ENCODE measurements at places on chromosomes 11 and 22.

- no peak for DNase-seq
Measured at GRCh38 chr22:17607891-17608521, 20.5 kb downstream of the ATP6V1E1 start.

- DNase-seq = no peak
Measured at GRCh38 chr11:9459667-9460321, 1.0 kb upstream of the ZNF143 start.

GRCh38 chr11:127199306-127199801, 198.8 kb upstream of the KIRREL3 start:
- no peak for DNase-seq

- DNase-seq = no peak
Measured at GRCh38 chr11:927871-928270, 2.2 kb downstream of the AP2A2 start.

DNA sequence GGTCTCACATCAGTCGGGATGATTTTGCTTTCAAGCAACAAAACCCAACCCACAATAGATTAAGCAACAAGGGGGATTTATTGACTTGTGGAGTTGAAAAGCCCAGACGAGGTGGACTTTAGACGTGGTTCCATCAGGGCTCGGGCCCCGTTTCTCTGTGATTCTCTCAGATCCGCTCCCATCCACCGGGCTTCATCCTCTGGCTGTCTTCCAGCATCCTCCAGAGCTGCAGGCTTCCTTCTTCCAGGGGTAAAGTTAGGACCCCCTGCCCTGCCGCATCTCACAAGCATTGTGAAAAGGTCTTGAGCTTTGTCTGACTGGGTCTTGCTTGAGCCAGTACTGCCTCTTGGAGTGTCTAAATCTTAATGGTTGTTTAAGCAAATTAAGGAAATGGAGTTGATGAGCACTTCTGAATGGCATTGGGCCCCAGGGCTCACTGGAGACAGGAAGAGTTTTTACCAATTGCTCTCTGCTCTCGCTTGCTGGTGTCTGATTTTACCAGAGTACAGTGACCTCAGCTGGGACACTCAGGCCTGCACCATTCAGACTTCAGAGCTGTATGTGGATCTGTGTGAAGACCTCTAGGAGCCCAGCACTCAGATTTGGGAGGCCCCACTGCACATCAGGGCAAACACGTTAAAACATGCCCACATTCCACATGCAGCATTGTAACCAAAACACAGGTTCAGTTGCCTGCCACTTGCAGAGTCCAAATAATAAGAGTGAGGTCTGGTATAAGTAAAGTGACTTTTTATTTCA, 13.5 kb upstream of the FTH1 start:
- DNase-seq = no peak

DNA sequence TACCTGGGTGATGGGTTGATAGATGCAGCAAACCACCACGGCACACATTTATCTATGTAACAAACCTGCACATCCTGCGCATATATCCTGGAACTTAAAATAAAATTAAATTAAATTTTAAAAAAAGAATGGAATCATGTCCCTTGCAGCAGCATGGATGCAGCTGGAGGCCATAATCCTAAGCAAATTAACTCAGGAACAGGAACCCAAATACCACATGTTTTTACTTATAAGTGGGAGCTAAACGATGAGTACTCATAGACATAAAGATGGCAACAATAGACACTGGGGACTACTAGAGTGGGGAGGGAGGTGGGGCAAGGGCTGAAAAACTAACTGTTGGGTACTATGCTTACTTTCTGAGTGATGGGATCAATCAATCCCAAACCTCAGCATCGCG, 40.9 kb downstream of the CWC15 start:
- DNase-seq = no peak

- DNase-seq = no peak
Measured at GRCh38 chr22:42768385-42769035, 47.8 kb upstream of the A4GALT start.

- DNase-seq = no peak
Measured at GRCh38 chr11:57432714-57433163, 5.8 kb upstream of the SLC43A3 start.

GRCh38 chr11:94032066-94032465, 10.9 kb downstream of the HEPHL1 start:
- no peak for DNase-seq

GRCh38 chr11:72971192-72971967, 157.2 kb downstream of the ATG16L2 start:
- DNase-seq = no peak

DNA sequence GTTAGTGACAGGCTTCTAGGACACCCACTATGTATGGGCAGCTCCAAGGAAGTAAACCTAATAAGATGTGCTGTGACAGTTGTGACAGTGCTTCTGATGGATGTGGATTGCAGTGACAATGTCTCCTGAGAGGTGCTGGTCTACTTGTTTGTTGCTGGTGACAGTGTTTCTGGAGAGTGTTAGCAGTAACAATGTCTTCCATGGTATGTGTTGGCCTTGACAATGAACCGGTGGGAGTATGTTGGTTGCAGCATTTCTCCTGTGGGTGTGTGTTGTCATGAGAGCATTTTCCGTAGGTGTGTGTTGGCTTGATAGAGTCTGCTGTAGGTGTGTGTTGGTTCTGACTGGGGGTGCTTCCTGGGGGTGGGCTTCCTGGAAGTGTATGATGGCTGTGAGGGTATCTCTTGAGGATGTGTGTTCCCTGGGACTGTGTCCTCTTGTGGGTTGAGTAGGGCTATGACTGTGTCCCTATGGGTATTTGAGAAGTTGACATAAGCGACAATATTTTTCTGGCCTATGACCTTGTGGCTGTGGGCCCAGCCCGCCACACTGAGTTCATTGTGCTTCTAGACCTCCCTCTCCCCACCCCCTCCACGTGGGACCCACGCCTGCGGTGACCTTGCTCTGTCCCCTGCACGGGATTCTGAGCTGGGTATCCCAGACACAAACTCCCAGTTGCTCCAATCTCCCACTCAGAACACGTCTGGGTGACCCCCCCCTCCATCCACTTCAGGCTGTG, 1.2 kb downstream of the DCHS1 start:
- DNase-seq = no peak

- DNase-seq = no peak
Measured at GRCh38 chr22:39207141-39208012, 37.4 kb downstream of the PDGFB start.

DNA sequence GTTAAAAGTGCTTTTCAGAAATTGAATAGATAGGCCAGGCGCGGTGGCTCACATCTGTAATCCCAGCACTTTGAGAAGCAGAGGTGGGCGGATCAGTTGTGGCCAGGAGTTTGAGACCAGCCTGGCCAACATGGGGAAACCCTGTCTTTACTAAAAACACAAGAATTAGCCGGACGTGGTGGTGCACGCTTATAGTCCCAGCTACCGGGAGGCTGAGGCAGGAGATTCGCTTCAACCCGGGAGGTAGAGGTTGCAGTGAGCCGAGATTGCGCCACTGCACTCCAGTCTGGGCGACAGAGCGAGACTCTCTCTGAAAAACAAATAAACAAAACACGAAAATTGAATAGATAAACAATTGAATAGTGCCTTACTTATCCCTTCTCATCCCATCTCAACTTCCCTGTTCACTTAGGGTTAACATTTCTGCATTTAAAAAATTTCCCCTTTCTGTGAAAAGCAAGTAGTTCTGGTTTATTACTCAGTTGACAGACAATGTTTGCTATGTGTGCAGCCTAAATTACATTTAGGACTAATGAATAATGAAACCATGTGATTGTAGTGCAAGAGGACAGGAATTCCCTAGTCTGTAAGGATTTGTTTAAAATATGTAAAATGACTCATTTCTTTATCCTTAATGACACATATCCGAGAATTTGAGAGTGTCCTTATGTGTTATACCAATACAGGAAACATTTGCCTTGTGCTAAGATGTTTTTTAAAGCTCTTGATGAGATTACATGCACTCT, 6.0 kb downstream of the RNF169 start:
- no peak for DNase-seq

DNA sequence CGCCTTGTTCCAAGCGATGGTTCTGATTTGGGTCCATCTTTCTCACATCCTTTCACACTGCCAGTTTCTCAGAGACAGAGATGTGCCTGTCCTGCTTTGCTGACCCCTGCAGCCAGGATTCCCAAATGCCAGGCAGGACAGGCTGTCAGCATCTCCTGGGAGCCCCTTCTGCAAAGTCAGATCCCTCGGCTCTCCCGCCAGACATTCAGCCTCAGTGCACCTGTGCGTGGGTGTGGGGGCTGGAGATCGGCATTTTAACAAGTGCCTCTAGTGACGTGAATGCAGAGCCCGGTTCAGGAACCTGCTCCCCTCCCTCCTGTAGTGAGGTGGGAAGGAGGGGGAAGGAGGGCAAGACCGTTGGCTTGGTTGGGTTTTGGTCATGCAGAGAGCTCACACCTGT, 108.9 kb upstream of the FGF3 start:
- no peak for DNase-seq

- DNase-seq = no peak
Measured at GRCh38 chr11:88326099-88326498, 11.4 kb downstream of the CTSC start.

- DNase-seq = no peak
Measured at GRCh38 chr11:126115816-126116331, 53.2 kb upstream of the CDON start.

GRCh38 chr11:124277804-124278203, 21.6 kb downstream of the OR8G5 start:
- no peak for DNase-seq

DNA sequence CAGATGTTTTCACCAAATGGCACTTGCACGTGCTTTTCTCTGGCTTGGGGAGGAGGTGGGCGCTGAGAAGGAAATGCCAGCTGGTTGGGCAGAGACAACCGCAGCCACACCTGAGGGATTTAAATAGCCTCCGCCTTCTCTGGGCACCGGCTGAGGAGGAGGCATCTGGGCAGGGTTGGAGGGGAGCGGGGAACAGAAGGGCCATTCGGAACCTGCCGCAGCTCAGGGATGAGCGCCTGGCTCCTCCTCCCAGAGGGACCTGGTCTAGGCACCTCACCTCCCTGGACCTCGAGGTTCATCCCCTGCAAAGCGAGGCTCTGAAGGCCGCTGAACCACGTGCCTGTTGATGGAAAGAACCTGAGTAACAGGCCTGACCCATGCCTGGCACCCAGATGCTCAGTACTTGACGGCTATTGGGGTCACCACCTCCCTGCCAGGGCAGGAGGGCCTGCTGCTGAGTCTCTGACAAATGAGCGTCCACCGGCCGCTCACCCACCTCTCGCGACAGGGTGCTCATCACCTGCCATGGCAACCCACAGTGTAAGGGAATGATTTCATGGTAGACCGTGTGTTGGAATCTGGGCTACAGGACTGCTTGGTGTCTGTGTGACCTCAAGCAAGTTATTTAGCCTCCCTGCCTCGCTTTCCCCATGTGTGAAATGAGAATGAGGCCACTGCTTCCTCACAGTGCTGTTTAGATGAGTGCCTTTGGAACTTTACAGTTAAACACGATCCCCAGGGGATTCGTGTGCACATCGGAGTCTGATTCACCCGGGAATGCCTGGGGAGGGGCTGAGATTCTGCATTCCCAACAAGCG, 2.0 kb upstream of the KDELR3 start:
- no peak for DNase-seq

DNA sequence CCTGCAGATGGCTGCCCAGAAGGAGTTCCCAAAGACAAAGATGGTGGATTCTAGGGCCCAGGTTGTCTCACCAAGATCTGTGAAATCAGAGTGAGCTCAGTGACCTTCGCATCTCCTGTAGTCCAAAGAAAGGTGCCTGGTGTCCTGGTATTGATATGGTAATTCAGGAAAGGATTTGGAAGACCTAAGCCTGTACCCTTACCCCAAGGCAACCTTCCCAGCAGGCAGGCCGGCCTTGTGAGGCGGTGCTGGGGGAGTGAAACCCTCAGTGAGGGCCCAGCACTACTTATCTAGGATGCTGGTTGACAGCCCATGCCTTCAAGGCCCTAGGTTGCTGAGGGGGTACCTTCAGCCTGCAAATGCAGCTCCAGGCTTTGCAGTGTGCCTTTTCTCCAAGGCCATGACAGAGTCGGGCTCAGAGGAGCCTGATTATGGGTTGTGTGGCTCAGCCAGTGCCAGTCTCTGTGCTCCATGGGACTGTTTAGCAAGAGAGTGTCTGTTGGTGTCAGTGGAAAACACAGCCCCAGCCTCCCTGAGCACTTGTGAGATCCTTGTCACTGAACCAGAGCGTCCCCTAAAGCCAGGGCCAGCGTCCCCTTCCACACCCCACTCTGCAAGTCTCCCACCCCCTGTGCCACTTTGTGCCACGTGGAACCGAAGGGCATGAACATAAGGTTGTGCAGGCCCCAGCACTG, 72.8 kb upstream of the MYOD1 start:
- DNase-seq = no peak

GRCh38 chr11:2409611-2410468, 9.3 kb downstream of the TSSC4 start:
- DNase-seq = no peak

DNA sequence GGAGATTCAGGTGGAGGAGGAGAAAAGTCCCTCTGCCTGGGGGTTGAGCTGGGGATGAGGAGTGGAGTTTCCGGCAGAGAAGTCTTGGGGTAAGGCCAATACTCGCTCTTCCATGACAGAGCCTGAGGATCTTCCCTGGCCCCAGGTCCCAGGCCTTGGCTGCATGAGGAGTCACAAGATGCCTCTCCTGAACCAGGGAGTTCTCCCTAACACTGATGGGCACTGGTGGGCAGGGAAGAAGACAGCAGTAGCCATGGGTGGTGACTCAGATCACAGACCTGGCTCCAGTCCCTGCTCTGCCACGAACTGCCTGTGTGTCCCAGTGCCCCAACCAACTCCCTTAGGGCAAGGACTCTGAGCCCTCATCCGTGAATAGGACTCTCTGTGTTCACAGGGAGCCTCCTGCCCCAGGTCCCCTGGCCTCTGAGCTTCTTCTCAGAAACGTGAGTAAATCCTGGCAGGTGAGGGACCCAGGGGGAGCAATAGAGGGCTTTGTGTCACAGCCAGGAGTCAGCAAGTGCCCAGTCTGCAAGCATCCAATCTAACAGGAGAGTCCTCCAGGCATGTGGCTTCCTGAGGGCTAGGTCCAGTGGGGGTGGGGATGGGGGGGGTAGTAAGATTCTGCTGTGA, 45.5 kb upstream of the FTH1 start:
- DNase-seq = no peak

DNA sequence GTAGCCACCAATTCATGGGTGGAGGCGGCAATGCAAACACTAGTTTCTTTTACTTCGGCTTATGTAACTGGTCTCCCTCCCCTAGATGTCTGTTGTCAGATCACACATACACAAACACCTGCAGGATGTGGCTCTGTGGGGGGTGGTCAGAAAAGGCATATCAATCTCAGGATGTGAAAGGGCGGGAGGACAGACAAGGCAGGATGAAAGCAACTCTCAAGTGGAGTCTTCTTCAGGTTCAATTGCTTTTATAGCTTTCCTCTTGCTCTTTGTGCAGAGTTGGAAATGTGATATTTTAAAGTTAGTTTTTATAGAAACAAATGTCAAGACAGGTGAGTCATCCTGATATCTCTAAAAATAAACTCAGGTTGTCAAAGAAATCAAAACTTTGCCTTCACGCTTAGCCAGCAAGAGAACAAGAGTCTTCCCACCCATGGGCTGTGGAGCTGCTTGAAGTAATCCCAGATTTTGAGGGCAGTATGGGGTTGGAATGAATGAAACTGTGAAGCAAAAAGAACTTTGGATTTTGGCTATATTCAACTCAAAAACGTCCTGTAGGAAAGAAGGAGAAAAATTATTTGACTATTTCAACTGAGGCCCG, 423.4 kb downstream of the GUCY1A2 start:
- DNase-seq = no peak

GRCh38 chr11:57163160-57163868, 18.4 kb upstream of the LRRC55 start:
- DNase-seq = no peak

Measured in stimulated activated CD4-positive, alpha-beta T cell treated with anti-CD3 and anti-CD28 coated beads, Interleukin-1b, Interleukin-23, amount 100 ng/mL, for 1 hour (primary cell).